ENCODE measurements at places on chromosomes 11 and 22. TPM values are rescaled to one million over a fixed set of nuclear protein-coding genes. Genes with fewer than 3 reads are reported as not detected.
A peak's percentile ranks its signal among the peaks of the same experiment; 100 is the strongest.

The OR51E2 gene
- total RNA-seq: not detected

The SPTBN2 gene
- total RNA-seq: 1.3 TPM

The ZNF215 gene
- total RNA-seq: 0.68 TPM

The RAB36 gene
- 0.31 TPM for total RNA-seq

The CALCA gene
- not detected for total RNA-seq

The HIC2 gene
- total RNA-seq: 3.7 TPM

The CHADL gene
- 0.21 TPM for total RNA-seq

- no peak overlapping the region for H3K4me3 ChIP-seq
- H3K27me3 ChIP-seq: no peaks in the 10 kb centered on the region
- DNase-seq: no peak
- no peaks in the 10 kb centered on the region for H3K36me3 ChIP-seq
- no peaks in the 10 kb centered on the region for H3K4me1 ChIP-seq
These were observed 3.5 kb upstream of the HTR3B start for GRCh38 chr11:113901141-113901540.

- H3K27ac ChIP-seq: no peak overlapping the region
- H3K27me3 ChIP-seq: no peaks in the 10 kb centered on the region
- DNase-seq: no peak
- H3K4me1 ChIP-seq: peaks cover 12% of the 10 kb centered on the region
- no peaks in the 10 kb centered on the region for H3K36me3 ChIP-seq
These were observed 5.3 kb downstream of the PELI3 start for GRCh38 chr11:66472054-66472453.

DNA sequence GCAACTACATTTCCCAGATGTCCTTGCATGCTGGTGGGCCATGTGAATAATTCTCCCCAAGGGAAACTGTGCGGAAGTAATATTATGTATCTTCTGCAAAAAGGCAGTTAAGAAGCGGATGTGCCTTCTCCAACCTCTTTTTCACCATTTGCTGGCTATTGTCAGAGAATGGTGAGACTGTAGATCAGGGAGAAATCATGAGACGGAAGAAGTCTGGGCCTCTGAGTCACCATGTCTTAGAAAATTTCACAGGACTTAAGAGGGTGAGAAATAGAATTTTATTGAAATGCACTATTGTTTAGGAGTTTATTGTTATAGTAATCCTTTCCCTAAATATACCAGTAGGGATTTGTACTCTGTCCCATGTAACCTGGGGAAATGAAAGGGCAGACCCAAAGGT, 298.7 kb upstream of the ZC3H12C start:
- no peak overlapping the region for H3K27ac ChIP-seq
- H3K27me3 ChIP-seq: no peaks in the 10 kb centered on the region
- DNase-seq: no peak

GRCh38 chr11:87368858-87369480, 331.2 kb downstream of the TMEM135 start:
- H3K4me1 ChIP-seq: no peaks in the 10 kb centered on the region
- H3K4me3 ChIP-seq: no peak overlapping the region
- H3K27ac ChIP-seq: no peak overlapping the region
- H3K27me3 ChIP-seq: peaks cover 9% of the 10 kb centered on the region
- no peaks in the 10 kb centered on the region for H3K36me3 ChIP-seq
- DNase-seq: no peak

DNA sequence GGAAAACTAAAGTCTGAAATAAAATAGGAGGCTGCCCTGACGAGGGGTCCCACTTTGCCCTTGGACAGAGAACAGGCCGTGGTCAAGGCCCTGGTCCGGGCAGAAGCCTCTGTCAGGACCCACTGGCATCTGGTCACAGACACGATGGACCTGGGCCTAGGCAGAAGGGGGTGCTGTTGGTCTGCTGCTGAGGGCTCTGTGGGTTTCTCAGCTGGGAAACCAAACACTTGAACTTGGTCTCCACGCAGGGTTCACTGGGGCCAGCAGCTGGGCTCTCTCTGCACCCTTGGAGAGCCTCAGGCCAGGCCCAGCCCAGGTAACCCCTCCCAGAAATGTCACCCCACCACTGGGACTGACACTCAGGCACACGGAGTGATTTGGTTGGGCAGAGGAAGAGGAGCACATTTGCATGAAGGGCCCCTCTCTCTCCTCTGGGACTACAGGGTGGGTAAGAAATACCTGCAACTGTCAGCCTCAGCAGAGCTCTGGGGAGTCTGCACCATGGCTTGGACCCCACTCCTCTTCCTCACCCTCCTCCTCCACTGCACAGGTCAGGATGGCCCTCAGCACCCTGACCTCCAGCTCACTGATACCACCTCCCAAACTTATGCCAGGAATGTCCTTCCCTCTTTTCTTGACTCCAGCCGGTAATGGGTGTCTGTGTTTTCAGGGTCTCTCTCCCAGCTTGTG, 48.1 kb upstream of the TOP3B start:
- no peaks in the 10 kb centered on the region for H3K36me3 ChIP-seq
- no peak overlapping the region for H3K4me3 ChIP-seq
- no peak for DNase-seq
- H3K4me1 ChIP-seq: no peaks in the 10 kb centered on the region
- peaks cover 1% of the 10 kb centered on the region for H3K27me3 ChIP-seq
- H3K27ac ChIP-seq: no peak overlapping the region

GRCh38 chr11:68037411-68038225, 1.2 kb upstream of the TCIRG1 start:
- peak overlapping the region; percentile 26 for H3K4me3 ChIP-seq
- H3K36me3 ChIP-seq: peaks cover 5% of the 10 kb centered on the region
- no peaks in the 10 kb centered on the region for H3K27me3 ChIP-seq

GRCh38 chr22:43571181-43571580, 159.4 kb downstream of the MPPED1 start:
- no peaks in the 10 kb centered on the region for H3K4me1 ChIP-seq
- no peak overlapping the region for H3K27ac ChIP-seq
- no peak for DNase-seq
- no peaks in the 10 kb centered on the region for H3K36me3 ChIP-seq
- H3K27me3 ChIP-seq: peaks cover 11% of the 10 kb centered on the region

DNA sequence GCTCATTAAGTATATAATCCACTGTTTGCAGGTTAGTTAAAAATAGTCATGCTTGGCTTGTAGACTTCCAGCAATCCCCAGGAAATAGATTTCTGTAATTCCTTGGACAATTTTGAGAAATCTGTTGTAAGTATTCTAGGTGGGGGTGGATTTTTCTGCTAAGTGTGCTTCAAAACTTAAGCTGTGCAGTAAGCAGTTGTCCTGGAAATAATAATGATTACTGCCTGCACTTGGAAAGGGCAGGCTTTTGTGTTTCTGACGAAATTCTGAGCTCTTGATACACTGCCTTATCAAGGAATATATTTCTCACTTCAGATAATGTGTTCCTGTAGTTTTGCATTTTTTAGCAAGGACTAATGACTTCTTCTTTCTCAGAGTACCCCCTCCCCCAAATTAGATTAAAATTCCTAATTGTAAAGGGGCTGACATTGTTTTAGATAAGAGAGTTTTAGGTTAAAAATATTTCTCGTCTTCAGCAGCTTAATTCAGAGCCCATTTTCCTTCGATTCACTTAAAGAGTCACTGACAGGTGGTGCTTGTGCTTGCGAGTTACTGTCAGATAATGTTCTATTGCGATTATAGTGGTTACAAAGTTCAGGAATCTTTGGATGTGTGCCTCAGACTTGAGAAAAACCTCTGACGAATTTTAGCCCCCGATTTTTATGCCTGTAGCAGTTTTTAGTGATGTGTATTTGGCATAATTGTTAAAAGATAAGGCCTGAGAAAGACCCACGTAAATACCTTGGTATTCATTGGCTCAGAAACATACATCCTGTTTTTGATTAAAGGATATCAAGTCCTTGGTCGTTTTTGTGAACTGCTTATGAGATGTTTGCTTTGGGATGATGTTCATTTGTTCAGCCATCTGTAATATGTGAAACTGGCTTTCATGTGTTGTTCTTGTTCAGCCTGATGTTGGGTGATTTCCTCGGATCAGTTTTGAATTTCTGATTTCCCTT, 120.5 kb downstream of the HIPK3 start:
- DNase-seq: no peak
- no peak overlapping the region for H3K4me3 ChIP-seq
- H3K27me3 ChIP-seq: peaks cover 44% of the 10 kb centered on the region

GRCh38 chr11:27291302-27291889, 71.6 kb downstream of the CCDC34 start:
- peaks cover 4% of the 10 kb centered on the region for H3K27me3 ChIP-seq
- H3K4me1 ChIP-seq: no peaks in the 10 kb centered on the region
- H3K36me3 ChIP-seq: peaks cover 5% of the 10 kb centered on the region
- H3K4me3 ChIP-seq: no peak overlapping the region
- no peak for DNase-seq

GRCh38 chr11:61850687-61851086, 22.6 kb downstream of the FADS2 start:
- H3K36me3 ChIP-seq: peaks cover 2% of the 10 kb centered on the region
- H3K27me3 ChIP-seq: no peaks in the 10 kb centered on the region
- no peak for DNase-seq
- H3K4me3 ChIP-seq: no peak overlapping the region
- H3K4me1 ChIP-seq: no peaks in the 10 kb centered on the region

DNA sequence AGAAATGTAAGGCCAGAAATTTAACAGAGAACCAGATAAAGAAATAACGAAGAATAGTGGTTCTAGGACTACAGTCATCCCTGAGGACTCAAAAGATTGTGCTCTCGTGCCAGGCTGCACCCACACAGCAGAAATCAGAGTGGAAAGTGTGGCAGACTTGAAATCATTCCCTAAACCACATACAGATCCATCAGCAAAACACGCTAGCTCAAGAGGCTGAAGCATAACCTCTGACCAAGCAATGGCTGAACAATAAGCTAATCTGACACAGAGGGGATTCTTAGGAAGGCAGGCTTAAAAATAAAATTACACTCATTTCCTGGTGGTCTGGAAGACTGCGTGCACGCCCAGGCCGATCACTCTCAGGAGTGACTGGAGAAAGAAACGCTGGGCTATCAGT, 19.0 kb downstream of the NCF4 start:
- H3K36me3 ChIP-seq: peaks cover 14% of the 10 kb centered on the region
- H3K27ac ChIP-seq: no peak overlapping the region
- H3K4me1 ChIP-seq: peaks cover 29% of the 10 kb centered on the region

DNA sequence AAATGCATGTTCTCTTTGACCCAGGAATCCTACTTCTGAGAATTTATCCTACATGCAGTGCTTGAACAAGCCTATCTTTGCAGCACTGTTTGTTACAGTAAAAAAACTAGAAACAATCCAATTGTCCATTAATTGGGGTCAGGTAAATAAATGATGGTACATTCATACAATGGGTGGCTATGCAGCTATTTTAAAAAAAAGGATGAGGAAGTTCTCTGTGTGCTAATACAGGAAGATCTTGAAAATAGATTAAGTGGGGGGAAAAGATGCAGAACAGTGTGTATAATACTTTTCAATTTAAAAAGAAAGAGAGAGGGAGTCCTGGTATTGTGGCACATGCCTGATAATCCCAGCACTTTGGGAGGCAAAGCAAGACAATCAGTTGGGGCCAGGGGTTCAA, 9.5 kb upstream of the CREB3L1 start:
- H3K4me3 ChIP-seq: no peak overlapping the region
- no peak overlapping the region for H3K27ac ChIP-seq
- peaks cover 3% of the 10 kb centered on the region for H3K27me3 ChIP-seq
- H3K4me1 ChIP-seq: no peaks in the 10 kb centered on the region
- no peak for DNase-seq
- no peaks in the 10 kb centered on the region for H3K36me3 ChIP-seq

DNA sequence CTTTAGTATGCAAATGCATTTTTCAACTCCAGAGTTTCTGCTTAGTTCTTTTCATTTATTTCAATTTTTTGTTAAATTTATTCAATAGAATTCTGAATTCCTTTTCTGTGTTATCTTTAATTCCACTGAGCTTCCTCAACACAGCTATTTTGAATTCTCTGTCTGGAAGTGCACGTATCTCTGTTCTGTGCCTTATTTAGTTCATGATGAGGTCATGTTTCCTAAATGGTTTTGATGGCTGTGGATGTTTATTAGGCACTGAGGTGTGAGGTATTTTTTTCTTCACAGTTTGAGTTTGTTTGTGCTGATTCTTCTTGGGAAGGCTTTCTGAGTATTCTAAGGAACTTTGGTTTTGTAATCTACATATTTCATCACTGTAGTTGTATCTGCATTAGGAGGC, 2042.8 kb upstream of the RAG2 start:
- no peak for DNase-seq
- no peaks in the 10 kb centered on the region for H3K36me3 ChIP-seq
- no peak overlapping the region for H3K4me3 ChIP-seq
- no peaks in the 10 kb centered on the region for H3K4me1 ChIP-seq
- H3K27ac ChIP-seq: no peak overlapping the region
- no peaks in the 10 kb centered on the region for H3K27me3 ChIP-seq

- no peaks in the 10 kb centered on the region for H3K27me3 ChIP-seq
- H3K4me3 ChIP-seq: no peak overlapping the region
- no peak for DNase-seq
- H3K4me1 ChIP-seq: peaks cover 60% of the 10 kb centered on the region
- no peak overlapping the region for H3K27ac ChIP-seq
- H3K36me3 ChIP-seq: no peaks in the 10 kb centered on the region
These were observed 7.3 kb downstream of the PACSIN2 start for GRCh38 chr22:43007519-43008102.

GRCh38 chr11:85941380-85941973, 86.3 kb downstream of the CCDC83 start:
- no peaks in the 10 kb centered on the region for H3K27me3 ChIP-seq
- H3K4me1 ChIP-seq: peaks cover 24% of the 10 kb centered on the region
- no peak overlapping the region for H3K27ac ChIP-seq
- no peak overlapping the region for H3K4me3 ChIP-seq
- H3K36me3 ChIP-seq: peaks cover 13% of the 10 kb centered on the region
- DNase-seq: peak; percentile 69

DNA sequence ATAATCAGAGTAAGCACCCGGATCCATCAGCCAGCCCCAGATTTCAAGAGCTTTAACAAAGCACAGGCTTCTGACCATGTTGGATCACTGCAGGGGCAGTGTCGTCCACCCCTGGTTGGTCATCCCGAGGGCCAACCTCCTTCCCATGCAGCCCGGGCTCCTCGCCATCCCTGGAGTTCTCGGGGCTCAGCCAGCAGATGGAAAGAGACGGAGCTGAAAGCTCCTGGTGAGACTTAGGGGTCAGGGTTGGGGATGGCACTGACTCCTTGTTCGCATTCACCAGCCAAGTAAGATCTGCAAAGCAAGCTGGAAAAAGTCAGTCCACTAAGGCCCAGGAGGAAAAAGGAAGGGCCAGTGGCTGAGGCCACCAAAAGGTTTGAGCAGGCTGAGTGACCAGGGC, 888.9 kb downstream of the BRD1 start:
- no peaks in the 10 kb centered on the region for H3K36me3 ChIP-seq
- H3K4me1 ChIP-seq: no peaks in the 10 kb centered on the region
- H3K4me3 ChIP-seq: no peak overlapping the region

DNA sequence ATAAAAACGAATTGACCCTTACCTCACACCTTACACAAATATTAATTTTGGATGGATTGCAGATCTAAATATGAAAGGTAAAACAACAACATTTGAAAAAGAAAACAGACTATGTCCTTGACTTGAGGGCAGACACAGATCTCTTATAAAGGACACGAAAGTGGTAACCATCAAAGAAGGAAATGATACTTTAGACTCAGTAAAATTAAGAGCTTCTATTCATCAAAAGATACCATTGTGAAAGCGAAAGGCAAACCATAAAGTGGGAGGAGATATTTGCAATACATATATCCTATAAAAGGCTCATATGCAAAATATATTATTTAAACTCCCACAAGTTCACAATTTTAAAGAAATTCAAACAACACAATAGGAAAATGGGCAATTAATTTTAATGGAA, 5.0 kb downstream of the HEPACAM start:
- peaks cover 4% of the 10 kb centered on the region for H3K4me1 ChIP-seq
- H3K36me3 ChIP-seq: no peaks in the 10 kb centered on the region
- DNase-seq: no peak
- no peak overlapping the region for H3K4me3 ChIP-seq
- H3K27me3 ChIP-seq: no peaks in the 10 kb centered on the region
- H3K27ac ChIP-seq: no peak overlapping the region
